RPMI7951 (cell line): ENCODE measurements at places on chromosomes 4 and X. TPM values are rescaled to one million over a fixed set of nuclear protein-coding genes. Genes with fewer than 3 reads are reported as not detected.

GRCh38 chr4:143455211-143455610, 58.3 kb upstream of the SMARCA5 start:
- DNase-seq, result no peak

- no peak for DNase-seq
These were observed 555.0 kb upstream of the DIPK2B start for GRCh38 chrX:45755703-45756102.

DNA sequence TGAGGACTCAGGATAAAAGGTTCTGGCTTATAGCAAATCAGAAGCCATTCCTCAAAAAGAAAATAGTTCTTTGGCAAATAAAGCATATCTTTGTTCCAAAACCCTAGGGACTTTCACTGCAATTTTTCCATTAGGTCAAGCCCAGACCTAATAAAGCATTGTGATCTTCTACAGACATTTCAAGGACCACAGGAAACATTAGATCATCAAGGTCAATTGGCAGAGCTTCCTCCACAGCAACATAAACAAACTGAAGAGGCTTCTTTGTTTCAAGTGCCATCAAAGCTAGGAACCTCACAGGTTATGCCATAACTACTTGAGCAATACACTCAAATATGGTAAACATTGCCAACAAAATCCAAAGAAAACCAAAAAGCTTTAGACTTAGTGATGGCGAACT, 144.9 kb downstream of the ANXA5 start:
- DNase-seq, result no peak

GRCh38 chr4:47705326-47705981, 132.4 kb downstream of the CORIN start:
- peak; percentile 20 for DNase-seq

DNA sequence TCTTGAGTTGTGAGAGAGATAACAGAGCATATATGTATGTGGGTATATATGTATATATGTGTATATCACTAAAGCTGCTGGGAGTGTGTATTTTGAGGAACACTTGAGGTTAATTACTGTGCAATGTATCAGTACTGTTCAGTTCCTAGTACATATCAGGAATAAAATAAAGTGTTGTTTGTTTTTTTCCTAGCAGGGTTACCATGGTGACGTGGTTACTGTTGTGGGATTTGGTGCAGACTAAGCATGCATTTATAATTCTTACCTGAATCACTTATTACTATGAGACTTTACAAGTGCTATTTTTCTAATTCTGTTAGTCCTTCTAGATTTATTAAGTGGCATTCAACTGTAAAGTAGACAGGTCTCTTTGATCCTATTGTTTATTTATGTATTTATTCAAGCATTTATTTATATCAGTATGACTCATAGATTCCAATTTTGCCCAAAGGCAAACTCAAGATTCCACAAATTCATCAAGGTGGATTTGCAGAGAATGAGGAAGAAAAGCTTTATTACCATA, 26.9 kb upstream of the BEX4 start:
- peak; percentile 4 for DNase-seq

DNA sequence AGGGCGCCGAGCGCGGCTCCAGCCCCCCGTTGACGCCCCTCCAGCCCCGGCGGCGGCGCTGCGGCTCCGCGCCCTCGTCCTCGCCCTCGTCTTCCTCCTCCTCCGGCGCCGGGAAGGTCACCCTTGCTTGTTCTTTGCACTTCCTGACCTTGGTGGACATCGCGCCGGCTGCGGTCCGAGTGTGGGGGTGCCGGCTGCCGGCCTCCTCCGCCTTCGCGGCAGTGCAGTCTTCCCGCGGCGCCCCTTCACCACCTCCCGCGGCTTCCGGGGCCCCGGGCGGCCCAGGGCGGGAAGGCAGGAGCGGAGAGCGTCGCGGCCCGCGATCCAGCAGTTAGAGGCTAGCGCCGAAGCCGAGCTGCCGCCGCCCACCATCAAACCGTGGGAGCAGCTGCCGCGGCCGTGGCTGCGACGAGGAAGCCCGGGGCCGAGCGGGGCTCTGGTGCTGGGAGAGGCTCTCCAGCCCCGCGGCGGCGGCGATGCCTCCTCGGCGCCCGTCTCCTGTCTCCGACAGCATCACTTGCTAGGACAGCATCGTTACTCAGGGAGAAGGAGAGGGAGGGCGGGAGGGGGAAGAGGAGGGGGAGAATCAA, at the start of gene TRPC3:
TSS of gene TRPC3 (minus strand) at position 540 of the 590 bp plus-strand sequence. CDS start at position 160, 380 bp downstream.
- peak; percentile 3 for DNase-seq

DNA sequence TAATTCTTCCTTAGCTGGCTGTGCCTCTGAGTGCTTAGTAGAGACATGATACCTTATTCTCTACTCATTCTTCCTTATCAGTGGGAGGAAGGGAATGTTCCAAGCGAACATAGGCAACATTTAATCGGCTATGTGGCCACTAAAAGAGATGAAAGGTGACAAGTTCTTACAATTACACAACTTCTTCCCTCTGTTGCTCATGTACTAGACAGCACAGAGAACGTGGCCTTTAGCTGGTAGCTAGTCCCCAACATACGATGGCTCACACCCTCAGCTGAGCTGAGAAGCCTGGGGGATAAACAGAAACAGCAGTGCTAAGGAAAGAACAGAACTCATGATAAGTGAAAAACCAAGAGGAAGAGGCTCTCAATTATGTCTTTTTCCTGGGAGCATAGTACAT, 52.2 kb downstream of the APOO start:
- no peak for DNase-seq

GRCh38 chr4:742742-743311, 37.2 kb downstream of the PCGF3 start:
- DNase-seq, result peak; percentile 28

GRCh38 chr4:153260553-153261300, 56.5 kb downstream of the TRIM2 start:
- DNase-seq, result peak; percentile 53

The FANCB gene
- total RNA-seq, result 13.1 and 16.2 TPM in 2 replicates

The STPG2 gene
- total RNA-seq, result not detected in 2 replicates

The HS3ST1 gene
- under 0.01 TPM in 1 of 2 replicates, not detected in the other for total RNA-seq

The FRG2 gene
- 0.88 and 0.96 TPM in 2 replicates for total RNA-seq
